Activated CD4-positive, alpha-beta T cell treated with anti-CD3 and anti-CD28 coated beads for 24 hours (primary cell): ENCODE measurements at places on chromosomes 13 and 19.

GRCh38 chr19:5891938-5892771 lies 11.4 kb downstream of the NDUFA11 start:
- DNase-seq: no peak

DNA sequence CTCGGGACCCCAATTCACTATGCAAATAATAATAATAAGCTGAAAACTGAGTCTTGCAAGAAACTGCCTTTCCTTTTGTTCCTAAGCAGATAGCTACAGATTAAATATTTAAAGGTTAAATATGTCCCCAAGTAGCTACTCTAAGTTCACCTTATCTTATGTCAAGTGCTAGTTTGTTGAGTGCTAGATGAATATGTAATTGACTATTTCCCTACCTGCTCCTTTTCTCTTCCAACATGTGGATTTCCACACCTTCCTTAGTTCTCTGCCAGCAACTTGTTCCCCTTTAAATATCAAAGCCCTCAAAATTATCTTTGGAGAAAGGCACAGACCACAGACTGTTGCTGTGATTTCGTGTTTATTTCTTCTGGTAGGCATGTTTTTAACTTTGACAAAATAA lies 709.2 kb upstream of the SLITRK1 start:
- DNase-seq: no peak

DNA sequence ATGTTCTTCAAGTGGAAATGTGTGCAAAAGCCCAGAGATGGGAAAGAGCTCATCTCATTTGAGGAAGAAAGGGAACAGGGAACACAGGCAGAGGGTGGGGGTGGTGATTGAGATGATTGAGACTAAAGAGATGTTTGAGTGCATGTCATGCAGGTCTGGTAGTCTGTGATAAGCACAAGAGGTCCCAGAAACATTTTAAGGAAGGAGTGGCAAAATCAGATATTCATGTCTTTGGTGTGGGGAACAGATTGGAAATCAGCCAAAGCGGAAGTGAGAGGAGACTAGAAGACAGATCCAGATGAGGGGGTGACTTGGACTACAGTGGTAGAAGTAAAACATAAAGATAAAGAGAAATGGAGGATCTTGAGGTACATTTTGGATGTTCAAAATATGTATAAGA lies 39.4 kb upstream of the DACH1 start:
- DNase-seq: no peak

DNA sequence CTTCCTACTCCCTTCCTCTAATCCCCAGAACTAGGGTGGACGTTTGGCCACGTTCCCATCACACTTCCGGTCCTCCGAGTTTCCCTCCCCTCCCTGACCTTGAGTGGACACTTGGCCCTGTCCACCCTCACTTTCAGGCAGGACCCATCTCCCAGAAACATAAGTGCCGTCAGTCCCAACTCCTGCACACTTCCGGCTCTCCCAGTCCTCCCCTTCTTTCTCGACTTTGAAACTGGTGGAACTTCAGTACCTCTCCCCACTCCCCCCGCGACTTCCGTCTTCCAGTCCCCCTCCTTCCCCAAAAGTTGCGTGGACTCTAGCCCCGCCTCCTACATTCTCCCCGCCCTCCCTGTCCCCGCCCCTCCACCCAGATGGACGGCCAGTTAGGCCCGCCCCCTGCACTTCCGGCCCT lies 278 bp upstream of the ZNF274 start:
- DNase-seq: no peak

GRCh38 chr19:43589678-43590077 lies 6.3 kb downstream of the IRGQ start:
- no peak for DNase-seq

DNA sequence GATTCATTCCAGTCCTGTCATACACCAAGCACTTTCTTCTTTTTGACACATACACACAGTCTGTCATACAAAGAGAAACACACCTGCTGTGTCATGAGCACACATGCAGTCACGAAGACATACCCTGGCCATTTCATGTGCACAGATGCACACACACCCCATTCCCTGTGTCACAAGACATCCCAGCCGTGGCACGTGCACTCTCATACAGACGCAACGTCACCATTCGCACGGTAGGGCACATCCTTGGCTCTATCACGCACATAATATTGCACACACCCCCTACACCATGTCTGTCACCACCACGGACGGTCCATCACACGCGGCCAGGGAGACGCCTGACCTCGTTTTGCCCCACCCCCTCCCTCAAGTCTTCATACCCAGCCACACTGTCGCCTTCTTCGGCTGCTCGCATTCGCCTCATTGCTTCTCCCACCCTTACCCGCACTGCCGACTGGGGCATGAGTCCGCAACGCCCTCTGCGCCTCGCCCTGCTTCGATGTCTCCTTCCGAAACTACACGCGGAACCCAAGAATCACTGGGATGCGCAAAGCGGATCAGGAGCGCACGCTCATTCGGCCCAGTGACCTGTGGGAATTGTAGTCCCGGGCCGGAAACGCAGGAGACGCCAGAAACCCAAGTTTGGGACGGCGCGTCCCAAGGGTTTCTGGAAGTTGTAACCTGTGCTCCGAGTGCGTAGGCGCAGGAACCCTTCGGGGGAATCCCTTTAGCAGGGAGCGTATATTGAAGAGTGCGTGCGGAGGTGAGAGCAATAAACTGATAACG lies 6.8 kb upstream of the ZNF283 start:
- peak; percentile 19 for DNase-seq

GRCh38 chr13:103436057-103436654 lies 369.9 kb upstream of the SLC10A2 start:
- DNase-seq: no peak

DNA sequence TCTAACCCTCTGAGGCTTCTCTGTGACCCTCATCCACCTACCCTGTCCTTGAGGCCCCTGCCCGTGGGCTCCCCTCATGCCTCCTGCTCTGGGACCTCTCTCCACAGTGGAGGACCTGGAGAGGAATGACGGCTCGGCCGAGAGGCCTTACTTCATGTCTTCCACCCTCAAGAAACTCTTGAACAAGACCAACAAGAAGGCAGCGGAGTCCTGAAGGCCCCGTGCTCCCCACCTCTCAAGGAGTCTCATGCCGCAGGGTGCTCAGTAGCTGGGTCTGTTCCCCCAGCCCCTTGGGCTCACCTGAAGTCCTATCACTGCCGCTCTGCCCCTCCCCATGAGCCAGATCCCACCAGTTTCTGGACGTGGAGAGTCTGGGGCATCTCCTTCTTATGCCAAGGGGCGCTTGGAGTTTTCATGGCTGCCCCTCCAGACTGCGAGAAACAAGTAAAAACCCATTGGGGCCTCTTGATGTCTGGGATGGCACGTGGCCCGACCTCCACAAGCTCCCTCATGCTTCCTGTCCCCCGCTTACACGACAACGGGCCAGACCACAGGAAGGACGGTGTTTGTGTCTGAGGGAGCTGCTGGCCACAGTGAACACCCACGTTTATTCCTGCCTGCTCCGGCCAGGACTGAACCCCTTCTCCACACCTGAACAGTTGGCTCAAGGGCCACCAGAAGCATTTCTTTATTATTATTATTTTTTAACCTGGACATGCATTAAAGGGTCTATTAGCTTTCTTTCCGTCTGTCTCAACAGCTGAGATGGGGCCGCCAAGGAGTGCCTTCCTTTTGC lies 10.8 kb upstream of the ILF3 start:
- no peak for DNase-seq

DNA sequence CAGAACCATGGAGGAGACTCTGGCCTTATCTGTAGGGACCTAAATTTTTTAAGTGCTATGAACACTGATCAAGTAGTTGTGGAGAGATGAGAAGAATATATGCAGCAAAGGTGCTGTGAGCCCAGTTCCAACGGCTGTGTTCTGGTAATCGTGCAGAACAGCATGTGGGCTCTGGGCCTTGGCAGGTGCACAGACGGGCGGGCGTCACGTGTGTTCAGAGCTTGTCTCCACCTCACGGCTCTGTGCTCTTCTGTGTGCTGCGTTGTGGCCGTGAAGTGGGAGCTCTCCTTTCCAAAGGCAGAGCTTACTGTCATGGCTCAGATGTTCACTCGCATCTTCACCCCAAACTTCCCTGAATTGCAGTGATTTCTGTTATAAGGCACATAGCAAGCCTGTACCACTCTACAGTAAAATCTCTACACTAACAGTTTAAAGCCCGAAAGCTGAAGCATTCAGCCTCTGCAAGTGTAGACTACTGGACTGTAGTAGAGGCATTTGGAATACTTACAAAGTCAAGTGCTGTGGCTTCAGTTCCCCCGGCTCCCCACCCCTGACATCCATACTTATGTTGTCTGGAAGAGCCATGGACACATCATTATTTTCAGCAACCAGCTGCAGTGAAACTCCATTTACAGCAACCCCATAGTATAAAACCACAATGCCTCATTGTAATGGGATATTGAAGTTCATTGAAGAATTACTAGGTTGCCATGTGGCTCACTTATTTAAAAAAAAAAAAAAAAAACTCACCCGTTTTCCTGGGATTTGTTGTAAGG lies 27.5 kb upstream of the TEX29 start:
- no peak for DNase-seq

DNA sequence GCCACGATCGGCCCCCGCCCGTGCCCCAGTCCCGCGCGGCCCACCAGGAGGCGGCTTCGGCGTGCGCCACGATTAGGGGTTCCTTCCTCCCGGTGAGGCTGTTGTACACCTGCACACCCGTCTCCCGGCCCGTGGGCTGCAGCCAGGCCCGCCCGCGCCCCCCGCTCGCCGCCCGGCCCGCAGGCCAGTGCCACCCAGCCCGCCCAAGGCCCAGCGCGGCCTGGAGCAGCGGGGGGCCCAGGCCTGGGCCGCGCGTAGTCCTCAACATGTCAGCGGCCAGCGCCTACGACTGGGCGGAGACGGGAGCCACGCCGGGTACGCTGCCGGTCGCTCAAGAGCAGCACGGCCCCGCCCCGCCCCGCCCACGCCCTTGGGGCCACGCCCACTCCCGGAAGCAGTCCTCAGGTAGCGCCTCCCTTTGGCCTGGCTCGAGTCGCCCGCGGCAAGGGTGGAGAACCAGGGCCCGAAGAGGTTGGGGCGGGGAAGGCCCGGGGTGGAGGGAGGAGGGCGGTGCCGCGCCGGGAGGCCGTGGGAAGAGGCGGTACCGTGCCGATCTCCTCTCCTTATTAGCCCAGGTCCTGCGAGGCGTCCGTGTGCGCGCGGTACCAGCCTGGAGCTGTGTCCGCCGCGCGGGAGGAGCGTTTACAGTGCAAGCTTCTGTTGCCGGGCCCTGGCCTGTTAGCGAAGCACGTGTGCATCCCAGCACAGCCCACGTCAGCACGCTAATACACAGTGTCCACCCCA lies at the start of gene CARS2:
TSS of gene CARS2 (minus strand) at position 291 of the 744 bp plus-strand sequence. CDS start at position 268, 23 bp downstream.
- peak; percentile 90 for DNase-seq
